Hepatocyte (in vitro differentiated cells): ENCODE measurements at places on chromosomes 7 and 10.

DNA sequence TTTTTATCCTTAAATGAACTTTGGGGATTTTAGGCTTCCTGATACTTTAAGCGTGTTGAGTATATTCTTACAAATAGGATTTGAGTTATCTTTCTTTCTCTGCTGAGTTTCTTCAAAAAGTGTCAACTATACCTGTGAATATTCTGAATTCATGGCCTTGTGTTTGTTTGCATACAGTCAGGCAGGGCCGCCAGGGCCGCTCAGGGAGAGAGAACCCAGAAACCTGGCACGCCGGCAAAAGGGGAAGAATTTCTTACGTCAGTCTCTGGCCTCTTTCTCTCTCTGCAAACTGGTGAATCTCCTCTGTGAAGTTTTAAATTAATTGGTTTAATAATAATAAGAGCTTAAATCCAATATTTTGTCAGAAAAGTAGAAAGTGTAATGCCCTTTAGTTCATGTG is 29.3 kb upstream of the BNIP3 start:
- DNase-seq: no peak

GRCh38 chr7:158285383-158285770 is 302.2 kb downstream of the PTPRN2 start:
- DNase-seq: no peak

GRCh38 chr7:25503306-25503705 is 275.0 kb upstream of the NPVF start:
- no peak for DNase-seq

GRCh38 chr7:119436882-119437281 is 836.1 kb upstream of the KCND2 start:
- no peak for DNase-seq

DNA sequence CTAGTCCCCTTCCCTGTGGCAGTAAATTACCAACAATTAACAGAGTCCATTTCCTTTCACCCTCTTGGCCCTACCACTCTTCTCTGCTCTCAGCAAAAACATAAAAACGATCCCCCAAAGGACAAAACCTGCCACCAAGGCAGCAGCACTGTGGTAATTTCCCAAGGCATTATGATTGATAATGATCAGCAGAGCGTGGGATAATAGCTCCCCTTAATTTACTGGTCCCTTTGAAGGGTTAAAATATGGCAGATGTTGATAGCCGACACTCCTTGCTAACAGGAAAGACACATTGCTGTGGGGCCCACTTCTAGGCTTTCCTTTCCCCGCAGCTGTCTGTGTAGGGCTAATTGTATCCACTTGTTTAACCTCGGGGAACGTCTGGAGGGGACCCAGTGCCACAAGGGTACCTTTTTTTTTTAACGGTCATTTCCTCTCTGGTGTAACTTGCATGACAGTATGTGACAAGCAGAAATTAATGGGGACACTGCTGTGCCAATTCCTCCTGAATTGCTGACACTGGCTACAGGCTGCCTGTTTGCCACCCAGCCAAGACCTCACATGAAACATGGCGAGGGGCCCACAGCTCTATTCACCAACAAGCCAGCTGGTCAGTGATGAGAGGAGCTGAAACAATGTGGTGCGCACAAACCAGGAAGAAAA is 81.3 kb downstream of the CDK6 start:
- no peak for DNase-seq

GRCh38 chr10:62426086-62426485 is 51.9 kb downstream of the ZNF365 start:
- no peak for DNase-seq

DNA sequence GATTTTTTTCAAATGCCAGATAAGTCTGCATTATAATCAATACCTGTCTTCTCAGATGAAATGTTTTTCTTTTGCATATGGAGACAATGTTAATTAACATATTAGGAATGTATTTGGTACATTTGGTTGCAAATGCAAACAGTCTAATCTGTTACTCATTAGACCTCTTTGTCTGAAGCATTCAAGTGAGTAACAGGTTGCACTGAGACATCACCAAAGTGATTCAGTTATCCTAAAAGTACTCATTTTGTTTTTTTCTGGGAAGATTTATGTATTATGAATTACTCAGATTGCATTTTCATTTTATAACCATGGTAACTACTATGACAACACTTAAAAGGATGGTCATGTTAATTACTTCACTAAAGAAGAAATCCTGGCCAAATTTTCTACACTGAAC is 513.6 kb downstream of the HTR7 start:
- DNase-seq: no peak

GRCh38 chr7:127941476-127942210 is 89.6 kb downstream of the LRRC4 start:
- no peak for DNase-seq

DNA sequence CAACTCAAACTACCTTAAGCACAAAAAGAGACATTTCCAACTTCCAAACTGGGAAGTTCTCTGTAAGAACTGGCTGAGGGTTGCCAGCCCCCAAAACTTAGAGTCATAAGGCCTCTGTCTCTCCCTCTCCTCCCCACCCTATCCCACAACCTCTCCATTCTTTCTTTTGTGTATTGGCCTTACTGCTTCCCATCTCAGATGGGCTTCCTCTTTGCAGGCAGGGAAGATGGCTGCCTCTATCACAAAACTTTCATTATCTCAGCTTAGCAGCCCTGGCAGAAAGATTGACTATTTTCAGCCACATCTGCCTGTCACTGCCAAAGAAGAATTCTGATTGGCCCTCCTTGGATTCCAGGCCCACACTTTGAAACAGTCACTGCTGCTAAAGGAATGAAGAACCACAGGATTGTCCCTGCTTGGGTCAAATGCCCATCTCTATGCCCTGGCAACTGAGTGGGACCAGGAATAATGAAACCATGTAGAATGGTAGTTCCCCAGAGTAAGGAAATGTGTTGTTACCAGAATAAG is 58.0 kb upstream of the PRKAR2B start:
- DNase-seq: no peak

GRCh38 chr10:15045380-15045779 is 1.6 kb downstream of the OLAH start:
- DNase-seq: no peak

DNA sequence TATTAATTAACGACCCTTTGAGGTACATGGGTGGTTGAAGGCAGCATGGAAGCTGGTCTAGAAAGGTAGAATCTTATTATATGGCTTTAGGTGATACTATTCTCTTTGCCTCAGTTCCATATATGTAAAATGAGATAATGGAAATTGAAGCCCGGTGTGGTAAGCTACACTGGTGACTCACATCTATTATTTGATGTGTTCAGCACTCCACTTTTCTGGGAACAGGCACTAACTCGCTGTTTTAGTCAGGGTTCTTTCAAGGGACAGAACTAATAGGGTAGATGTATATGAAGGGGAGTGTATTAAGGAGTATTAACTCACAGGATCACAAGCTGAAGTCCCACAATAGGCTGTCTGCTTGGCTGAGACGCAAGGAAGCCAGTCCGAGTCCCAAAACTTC is 4.4 kb upstream of the TRUB1 start:
- DNase-seq: no peak

DNA sequence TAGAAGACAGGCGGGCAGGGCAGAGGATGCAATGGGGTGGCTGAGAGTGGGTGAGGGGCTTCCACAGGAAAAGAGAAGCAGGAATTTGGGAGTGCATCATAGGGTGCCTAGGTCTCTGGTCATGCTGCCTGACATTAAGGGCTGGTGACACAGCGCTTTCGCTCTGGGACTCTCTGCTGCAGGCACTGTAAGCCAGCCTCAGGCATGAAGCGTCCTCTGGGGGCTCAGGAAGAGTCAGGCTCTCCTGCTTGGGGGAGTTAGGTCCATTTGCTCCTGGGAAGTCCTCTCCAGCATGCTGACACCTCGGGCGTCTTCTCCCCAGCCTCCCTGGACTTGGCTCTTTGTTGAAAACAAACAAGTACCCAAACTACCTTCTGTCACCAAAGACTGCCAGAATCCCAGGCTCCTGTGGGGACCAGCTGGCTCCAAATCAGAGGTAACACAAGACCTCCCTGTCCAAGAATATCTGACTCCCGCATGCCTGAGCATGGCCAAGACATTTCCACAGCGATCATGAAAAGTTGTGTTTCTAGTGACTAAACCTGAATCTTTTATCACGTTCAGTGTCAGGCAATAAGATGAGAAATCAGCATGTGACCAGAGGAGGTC is 55.4 kb downstream of the GPR26 start:
- DNase-seq: no peak

- DNase-seq: no peak
These were observed 60.5 kb downstream of the RSU1 start for GRCh38 chr10:16756561-16757221.

- DNase-seq: no peak
These were observed 97.4 kb downstream of the CTTNBP2 start for GRCh38 chr7:117775801-117776200.
